Activated T-helper 17 cell treated with anti-CD3 and anti-CD28 coated beads, Interleukin-2, amount 50 U/mL, for 72 hours (primary cell): ENCODE measurements at places on chromosomes 6 and 20. TPM values are rescaled to one million over a fixed set of nuclear protein-coding genes. Genes with fewer than 3 reads are reported as not detected.

GRCh38 chr20:50323777-50324775 is 133.4 kb downstream of the CEBPB start:
- ATAC-seq = no peak

GRCh38 chr20:61100489-61100888 is 151.6 kb upstream of the CDH4 start:
- no peak for ATAC-seq

GRCh38 chr20:4608861-4609260 is 112.8 kb upstream of the PRND start:
- ATAC-seq = no peak

- peak; percentile 95 for ATAC-seq
Measured at GRCh38 chr6:81451787-81452186, 300.7 kb downstream of the TENT5A start.

DNA sequence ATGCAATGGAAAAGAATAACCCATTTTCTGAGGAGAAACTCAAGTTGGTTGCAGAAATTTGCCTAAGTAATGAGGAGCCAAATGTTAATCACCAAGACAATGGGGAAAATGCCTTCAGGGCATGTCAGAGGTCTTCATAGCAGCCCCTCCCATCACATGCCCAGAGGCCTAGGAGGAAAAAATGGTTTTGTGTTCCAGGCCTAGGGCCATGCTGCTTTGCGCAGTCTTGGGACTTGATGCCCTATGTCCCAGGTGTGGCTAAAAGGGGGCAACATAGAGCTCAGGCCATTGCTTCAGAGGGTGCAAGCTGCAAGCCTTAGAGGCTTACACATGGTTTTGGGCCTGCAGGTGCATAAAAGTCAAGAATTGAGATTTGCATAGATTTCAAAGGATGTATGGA is 485.9 kb downstream of the EYS start:
- no peak for ATAC-seq

Gene RAD21L1
- not detected for total RNA-seq

Gene RIPOR2
- 113 TPM for total RNA-seq

Gene LY6G6D
- not detected for total RNA-seq

Gene PLEKHG1
- 2.5 TPM for total RNA-seq

DNA sequence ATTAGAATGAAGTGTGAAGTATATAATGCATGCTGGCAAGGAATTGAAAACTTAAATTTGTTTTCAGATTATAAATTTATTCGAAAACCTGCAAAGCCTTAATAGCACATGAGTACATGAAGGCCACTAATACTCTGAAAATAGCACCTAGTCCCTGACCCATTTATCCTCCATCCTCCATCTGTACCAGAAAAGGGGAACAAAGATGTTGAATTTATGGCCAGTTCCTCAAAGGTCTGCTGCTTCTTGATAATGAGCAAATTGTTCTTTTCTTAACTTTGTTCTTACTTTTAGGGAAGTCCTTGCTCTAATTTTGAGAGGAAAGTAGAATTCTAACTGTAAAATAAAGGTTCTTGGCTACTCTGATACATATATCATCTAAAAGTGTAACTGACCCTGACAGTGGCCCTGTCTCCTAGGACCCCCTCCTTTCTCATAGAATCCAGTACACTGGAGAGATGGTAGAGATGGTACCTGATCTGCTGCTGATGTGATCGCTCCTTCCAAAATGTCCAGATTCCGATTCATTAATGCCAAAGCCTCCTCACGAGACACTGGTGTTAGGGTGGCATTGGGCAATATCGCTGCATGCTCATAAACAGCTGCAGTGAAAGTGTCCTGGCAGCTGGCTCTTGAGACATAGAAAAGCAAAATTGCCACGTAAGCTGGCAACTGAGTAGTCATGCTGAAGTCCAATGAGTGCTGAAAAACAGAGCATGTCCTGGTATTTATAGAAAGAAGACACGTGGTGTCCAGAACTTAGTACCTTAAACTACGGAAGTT is at the start of gene VNN1:
Gene VNN1, minus strand, starts transcription at position 704 of the 783 bp plus-strand sequence. Its CDS starts 20 bp downstream, at position 684.
- ATAC-seq = no peak

GRCh38 chr6:15879371-15880261 is 216.8 kb upstream of the DTNBP1 start:
- ATAC-seq = peak; percentile 61

DNA sequence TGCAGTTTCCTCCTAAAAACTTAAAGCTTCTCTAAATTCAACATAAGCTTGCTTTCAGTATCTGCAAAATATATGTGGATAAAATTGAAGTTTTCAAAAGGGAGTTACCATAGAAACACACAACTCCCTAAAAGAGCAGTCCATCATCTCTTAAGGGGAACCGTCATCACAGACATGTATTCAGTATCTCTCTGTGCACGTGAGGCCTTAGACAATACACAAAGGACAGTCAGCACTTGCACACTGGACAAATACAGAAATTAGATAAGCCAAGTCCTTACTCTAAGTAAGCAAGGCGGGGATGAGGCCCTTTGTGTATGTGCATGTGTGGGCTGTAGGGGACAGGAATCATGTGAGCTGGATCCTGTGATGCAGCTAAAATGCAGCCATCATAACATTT is 136.6 kb downstream of the BACH2 start:
- ATAC-seq = no peak

DNA sequence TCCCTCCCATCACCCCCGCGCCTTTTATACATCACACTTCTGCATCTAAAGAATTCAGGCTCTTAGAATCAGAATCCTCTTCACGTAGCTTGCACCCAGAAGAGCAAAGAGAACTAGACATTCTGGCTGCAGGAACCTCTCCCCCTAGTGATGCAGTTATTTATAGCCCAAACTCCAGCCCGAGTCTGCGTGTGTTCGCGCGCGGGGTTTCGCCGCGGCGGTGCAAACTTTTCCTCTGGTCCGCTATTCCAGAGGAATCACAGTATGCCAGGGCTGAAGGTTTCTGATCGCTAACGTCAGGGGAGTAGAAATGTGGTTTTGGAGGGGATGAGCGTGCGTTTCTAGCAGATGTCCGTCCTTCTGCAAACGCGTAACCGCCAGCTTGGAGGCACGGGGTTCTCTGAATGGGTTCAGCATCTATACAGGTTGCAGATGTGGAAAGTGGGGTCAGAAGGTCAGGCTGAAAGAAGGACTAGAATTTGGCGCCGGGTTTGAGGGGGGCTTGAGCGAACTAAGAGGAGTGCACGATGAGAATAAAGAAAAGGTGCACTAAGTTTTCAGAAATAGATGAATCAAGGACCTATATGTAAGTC is 1.8 kb downstream of the EPHA7 start:
- ATAC-seq = no peak

DNA sequence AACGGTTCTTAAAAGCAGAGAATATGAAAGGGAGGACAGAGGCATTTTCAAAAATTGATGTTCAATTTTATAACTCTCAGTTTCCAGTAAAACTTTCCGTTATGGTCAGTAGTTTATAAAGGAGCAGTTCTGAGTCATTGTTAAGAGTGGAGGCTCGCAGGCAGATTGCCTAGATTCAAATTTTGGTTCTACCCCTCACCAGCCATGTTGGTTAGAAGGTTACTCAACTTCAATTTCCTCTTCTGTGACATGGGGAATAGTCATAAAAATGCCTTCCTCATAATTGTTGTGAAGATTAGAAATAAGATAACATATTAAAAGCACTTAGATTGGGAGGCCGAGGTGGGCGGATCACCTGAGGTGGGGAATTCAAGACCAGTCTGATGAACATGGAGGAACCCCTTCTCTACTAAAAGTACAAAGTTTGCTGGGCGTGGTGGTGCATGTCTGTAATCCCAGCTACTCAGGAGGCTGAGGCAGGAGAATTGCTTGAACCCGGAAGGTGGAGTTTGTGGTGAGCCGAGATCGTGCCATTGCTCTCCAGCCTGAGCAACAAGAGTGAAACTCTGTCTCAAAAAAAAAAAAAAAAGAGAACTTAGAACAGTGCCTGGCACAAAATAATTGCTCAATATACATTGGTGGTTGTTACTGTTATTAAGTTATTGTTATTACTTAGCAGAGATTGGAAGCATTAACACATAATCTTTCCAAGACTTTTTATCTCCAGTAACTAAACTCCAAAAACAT is 348.9 kb downstream of the NRN1 start:
- ATAC-seq = no peak

DNA sequence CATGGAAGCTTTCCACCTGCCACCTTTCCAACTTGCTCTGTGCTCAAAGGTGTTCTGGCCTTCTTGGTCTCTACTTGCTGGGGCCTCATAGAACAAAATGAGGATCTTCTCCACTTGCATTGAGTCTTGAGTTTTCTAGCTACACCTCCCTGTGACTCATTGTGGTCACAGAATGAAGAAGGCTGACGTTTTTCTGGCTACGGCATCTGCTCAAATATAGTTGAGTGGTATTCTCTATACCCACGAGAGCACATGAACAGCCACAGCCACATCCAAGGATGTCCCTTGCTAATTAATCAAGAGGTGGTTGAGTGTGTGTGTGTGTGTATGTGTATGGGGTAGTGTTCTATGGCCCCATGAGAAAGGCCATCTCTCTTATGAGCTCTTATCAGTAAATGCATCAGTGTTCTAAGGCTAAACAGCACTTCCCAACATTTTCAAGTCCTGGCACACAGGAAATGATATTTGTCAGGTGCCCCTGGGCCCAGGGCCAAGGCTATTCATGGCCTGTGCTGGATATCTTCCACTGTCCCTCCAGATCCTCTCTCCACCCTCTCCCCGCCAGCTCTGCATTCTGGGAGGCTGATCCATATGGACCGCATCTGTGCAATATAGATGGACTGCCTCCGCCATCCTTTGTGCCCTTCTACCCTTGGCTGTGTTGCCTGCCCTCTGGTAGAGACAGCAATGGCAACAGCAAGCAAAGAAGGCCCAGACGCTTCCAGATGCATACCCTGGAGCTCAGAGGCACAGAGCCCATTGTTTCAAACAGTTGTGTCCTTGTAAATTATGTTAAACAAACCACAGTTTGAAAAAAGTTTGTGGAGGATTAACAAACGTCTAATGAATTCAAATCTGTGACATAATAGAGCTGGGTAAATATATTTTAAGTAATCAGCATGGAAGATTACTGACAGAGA is 150.2 kb downstream of the LRFN2 start:
- peak; percentile 72 for ATAC-seq
